ENCODE measurements at places on chromosomes 16 and 17. TPM values are rescaled to one million over a fixed set of nuclear protein-coding genes. Genes with fewer than 3 reads are reported as not detected.

HSPB9 gene
- total RNA-seq, result 1.8 TPM

ARHGDIG gene
- 102 TPM for total RNA-seq

- DNase-seq, result no peak
Observed at GRCh38 chr17:4101759-4102405, 40.9 kb downstream of the ZZEF1 start.

DNA sequence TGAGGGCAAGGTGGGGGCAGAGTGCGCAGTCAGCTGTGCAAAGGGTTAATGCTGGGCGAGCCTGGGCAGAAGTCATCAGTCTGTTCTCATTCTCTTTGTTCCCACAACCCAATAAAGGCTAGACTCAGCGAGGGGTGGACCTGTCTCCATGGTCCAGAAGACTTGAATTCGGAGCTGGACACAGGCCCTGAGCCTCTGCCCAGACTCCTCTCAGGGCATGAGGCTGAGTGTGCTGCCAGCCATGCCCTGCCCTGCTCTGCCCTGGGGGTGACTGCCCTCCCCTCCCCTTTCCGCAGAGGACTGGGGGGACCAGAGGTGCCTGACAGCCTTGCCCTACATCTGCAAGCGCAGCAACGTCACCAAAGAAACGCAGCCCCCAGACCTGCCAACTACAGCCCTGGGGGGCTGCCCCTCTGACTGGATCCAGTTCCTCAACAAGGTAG lies 54.5 kb downstream of the MRC2 start:
- DNase-seq, result no peak

- no peak for DNase-seq
Observed at GRCh38 chr16:79800016-79800608, 199.6 kb upstream of the MAF start.

DNA sequence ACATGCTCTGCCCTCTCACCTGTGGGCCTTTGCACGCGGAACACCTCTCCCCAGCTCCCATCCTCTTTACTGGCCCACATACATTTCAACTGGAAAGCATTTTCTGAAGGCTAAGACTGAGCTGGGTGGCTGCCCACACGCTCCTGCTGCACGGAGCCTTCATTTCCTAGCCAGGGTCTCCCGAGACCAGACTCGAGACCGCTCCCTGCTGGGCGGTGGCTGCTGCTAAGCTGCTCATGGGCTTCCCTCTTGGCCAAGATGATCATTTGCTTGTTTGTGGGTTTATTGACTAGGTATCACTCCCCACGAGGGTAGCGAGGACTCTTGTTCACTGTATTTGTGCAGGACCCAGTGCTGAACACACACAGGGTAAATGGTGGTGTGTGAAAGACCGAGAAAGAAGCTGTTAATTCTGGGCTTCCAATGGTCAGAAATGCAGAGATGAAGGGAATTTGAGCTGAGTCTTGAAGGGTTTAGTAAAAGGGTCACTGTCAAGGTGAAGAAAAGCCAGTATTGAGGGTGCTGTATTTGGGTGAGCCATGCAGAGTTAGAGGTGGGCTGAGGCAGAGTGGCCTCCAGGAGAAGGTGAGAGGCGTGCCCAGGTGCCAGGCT lies 907 bp downstream of the TRAPPC2L start:
- peak; percentile 67 for DNase-seq

GRCh38 chr16:84082835-84083569 lies 33.7 kb downstream of the MBTPS1 start:
- no peak for DNase-seq

DNA sequence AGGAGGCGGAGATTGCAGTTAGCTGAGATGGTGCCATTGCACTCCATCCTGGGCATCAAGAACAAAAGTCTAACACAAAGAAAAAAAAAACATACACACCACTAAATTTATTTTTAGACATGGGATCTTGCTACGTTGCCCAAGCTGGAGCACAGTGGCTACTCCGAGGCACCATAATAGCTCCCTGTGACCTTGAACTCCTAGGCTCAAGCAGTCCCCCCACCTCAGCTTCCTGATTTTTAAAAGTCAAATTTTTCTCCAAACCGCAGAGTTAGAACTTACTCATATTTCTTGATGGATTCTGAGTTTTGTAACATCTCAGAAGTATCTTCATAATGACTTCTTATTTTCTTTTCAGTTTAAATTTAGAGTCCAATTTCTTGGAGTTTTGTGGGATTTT lies 3.4 kb downstream of the CMTM4 start:
- no peak for DNase-seq
